Hippocampal formation (tissue), 2 donors: ENCODE measurements at places on chromosomes 3 and 15.

GRCh38 chr3:111864821-111865656 lies 6.0 kb downstream of the PHLDB2 start:
- DNase-seq = no peak

DNA sequence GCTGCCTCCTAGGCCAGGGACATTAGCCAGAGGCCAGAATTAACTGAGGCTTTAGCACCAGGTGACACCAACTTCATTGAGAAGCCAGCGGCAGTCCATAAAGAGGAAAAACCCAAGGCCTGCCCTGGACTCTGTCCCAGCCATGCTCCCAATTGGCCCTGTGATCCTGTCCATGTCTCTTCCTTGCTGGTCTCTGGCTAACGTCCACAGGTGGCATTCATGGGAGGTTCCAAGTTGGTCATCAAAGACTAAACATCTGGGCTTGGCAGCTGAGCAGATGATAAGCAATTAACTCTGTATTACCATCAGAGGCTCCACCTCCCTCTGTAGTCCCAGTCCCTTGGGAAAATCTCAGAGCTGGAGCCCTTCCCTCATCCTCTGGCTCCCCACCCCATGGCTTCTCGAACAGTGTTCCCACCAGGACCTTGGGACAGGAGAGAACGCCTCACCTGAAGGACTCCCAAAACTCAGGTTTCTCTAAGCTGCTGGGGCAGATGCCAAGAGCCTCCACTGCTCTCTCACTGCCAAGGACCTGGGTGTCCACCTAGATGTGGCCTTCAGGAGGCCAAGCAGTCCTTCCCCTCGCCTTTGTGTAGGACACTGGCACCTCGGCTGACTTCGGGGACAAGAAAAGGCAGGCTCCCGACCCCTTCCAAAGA lies 40.4 kb downstream of the GOLGA6A start:
- no peak for DNase-seq

DNA sequence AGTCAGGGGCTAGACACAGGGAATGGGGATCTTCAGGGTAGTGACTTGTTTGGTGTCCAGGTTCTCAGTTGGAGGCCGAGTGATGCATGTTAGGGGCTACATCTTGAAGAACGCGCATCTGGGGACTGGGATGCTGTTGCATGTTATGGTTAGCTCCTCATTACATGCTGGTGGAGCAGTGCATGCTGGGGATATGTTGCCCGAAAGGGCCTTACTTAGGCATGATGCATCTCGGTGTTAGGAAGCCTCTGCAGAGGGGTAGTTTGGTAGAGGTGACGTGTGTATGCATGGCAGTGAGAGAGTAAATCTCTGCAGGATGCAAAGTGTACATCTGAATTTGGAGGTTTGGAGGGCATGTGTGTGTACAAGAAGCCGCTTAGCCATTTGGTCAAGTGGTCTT lies 2.4 kb downstream of the EIF4G1 start:
- DNase-seq = no peak

GRCh38 chr15:45829336-45830153 lies 194.7 kb downstream of the SQOR start:
- DNase-seq = no peak

- no peak for DNase-seq
Measured at GRCh38 chr3:102069211-102069662, 219.9 kb downstream of the NFKBIZ start.

- DNase-seq = no peak
Measured at GRCh38 chr3:81080608-81081007, 680.8 kb downstream of the GBE1 start.

GRCh38 chr3:171772427-171773056 lies 37.7 kb downstream of the PLD1 start:
- DNase-seq = peak; percentile 87

DNA sequence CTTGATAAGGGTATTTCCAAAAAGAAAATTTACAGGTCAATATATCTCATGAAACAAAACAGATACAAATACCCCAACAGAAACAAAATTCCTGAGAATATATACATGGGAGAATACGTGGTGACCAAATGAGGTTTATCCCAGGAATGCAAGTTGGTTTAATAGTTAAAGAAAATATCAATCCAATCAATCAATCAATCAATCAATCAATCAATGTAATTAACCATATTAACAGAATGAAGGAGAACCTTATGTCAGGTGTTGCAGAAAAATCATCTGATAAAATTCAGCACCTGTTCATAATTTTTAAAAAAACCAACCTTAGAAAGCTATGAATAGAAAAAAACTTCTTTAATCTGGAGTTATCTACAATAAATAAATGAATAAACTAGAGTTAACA lies 35.9 kb downstream of the ITGA11 start:
- no peak for DNase-seq

GRCh38 chr3:148360051-148360450 lies 337.7 kb upstream of the AGTR1 start:
- no peak for DNase-seq

GRCh38 chr3:38283810-38284755 lies 2.0 kb downstream of the SLC22A14 start:
- no peak for DNase-seq

GRCh38 chr3:14377838-14378169 lies 24.6 kb upstream of the SLC6A6 start:
- no peak for DNase-seq

- no peak for DNase-seq
Measured at GRCh38 chr3:17320266-17320665, 422.2 kb downstream of the TBC1D5 start.

DNA sequence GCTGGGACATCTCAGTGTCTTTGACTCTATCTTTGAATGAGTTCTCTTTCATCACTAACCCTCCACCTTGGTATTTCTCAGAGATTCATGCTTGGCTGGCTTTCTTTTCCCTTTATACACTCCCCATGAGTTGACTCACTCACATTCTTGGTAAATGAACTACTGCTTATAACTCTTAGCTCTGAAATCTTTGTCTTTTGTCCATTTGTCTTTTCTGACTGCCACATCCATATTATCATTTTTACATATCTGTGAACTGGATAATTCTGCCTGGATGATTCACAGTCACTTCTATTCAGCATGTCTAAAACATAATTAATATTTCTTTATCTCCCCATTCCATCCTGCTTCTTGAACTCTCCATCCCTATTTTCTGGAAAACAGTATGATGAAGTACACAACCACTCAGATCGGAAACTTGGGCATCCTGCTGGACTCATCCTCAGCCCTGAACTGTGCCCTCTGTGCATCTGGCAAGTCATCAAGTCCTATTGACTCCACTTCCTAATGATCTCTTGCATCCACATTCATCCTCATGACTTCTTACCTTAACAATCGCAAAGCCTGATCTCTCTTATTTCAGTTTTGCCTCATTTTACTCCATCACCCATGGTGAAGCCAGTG lies 66.9 kb downstream of the KCNAB1 start:
- DNase-seq = no peak

- DNase-seq = no peak
Measured at GRCh38 chr3:12707449-12707848, 43.5 kb upstream of the RAF1 start.

DNA sequence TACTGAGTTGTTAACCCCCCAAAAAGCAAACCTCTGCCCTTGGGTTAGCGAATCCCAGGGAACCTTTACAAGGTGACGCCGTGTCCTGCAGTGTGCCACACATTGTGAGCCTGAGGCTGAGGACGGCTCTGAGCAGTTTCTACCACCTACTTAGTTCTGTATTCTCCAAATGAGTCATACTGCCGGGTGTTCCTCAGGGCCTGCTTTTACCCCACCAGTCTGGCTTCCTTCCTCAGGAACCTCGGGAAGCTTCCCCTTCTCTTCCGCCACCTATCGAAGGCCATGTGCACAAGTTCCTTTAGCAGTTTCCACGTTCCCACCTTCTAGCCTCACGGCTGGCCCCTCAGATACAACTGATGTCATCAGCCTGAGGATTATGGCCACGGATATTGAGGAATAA lies 384.0 kb upstream of the TPM1 start:
- DNase-seq = peak; percentile 35

GRCh38 chr15:80386151-80386550 lies 18.0 kb upstream of the ARNT2 start:
- DNase-seq = no peak

DNA sequence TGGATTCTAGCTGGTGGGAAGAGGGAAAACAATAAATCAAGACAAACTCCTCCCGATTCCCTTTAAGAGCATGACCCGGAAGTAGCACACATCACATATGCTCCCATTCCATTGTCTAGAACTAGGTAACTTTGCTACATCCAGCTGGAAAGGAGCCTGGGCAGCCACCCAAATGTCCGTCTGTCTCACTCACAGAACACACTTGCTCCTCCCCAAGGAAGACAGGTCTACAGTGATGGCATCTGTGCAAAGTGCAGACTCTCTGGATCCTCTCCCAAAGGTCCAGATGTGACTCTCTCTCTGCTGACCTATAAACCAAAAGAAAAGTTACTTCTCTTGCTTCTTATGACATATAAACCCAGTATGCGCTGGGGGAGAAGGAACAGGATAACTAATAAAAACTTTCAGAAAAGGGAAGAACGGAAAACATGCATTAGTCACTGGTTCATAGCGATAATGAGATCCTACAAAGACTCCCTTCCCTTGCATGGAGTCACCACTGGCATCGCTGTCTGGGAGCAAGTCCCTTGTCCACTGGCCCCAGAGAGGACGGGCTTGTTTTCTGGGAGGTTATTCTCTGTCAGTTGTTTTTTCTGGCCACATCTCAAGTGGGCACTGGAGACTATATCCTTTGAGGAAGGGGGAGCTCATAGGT lies 29.8 kb upstream of the EPHB3 start:
- DNase-seq = no peak

DNA sequence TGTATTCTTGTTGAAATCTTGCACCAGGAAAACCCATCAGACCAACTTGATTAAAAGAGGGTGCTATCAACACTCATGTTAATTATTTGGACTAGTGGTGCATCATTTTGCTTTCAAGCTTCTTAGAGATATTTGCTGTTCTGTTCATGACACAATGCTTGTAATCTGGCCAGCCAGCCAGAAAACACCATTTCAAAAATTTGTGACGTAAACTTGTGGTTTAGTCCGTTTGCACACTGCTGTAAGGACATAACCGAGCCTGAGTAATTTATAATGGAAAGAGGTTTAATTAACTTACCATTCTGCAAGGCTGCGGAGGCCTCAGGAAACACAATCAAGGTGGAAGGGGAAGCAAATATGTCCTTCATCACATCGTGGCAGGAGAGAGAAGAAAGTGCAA lies 374.3 kb upstream of the TGFBR2 start:
- no peak for DNase-seq

- DNase-seq = no peak
Measured at GRCh38 chr3:123104550-123104949, 37.7 kb downstream of the PDIA5 start.

- no peak for DNase-seq
Measured at GRCh38 chr15:94400526-94401298, 169.4 kb downstream of the MCTP2 start.

- DNase-seq = no peak
Measured at GRCh38 chr3:161770484-161771386, 274.1 kb downstream of the OTOL1 start.

- no peak for DNase-seq
Measured at GRCh38 chr15:88144921-88145653, 111.5 kb downstream of the NTRK3 start.

DNA sequence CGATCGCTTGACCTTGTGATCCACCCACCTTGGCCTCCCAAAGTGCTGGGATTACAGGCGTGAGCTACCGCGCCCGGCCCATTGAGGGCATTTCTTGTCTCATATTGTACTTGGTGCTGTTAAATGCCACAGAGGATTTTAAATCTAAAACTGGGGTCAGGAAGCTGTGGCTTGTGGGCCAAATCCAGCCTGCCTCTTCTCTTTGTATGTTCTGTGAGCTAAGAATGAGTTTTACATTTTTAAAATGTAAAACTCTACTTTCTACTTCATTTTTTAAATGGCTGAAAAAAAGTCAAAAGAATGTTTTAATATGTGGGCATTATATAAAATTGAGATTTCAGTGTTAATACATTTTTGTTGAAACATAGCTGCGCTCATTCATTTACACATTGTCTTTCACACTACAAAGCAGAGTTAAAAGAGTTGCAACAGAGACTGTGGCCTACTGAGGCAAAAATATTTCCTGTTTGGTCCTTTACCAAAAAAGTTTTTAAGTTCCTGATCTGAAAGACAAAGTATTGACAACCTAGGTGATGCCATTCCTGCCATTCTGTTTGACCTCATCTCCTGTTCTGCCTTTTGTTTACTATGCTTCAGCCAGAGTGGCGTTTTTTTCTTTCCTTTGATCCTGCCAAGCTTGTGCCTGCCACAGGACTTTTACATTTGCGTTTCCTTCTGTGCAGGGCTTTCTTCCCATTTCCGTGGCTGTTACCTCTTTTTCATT lies 50.4 kb downstream of the PDCD6IP start:
- no peak for DNase-seq

DNA sequence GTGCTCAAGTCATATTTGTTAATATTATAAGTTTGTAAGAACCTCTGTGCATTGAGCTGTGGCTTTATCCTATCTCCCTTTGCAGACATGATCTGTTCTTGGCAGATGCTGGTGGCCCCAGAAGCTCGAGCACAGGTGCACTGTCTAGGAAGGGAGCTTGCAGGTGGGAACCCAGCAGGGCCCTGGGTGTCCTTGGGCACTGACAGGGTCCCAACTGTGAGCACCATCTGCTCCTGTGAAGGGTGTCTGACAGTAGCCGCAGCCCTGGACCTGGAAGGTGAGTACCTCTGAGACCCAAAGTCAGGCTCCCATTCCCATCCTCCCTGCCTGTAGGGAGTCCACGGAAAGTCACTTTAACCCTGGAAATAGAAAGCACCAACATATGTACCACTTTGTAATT lies 2.4 kb upstream of the REC114 start:
- DNase-seq = no peak

DNA sequence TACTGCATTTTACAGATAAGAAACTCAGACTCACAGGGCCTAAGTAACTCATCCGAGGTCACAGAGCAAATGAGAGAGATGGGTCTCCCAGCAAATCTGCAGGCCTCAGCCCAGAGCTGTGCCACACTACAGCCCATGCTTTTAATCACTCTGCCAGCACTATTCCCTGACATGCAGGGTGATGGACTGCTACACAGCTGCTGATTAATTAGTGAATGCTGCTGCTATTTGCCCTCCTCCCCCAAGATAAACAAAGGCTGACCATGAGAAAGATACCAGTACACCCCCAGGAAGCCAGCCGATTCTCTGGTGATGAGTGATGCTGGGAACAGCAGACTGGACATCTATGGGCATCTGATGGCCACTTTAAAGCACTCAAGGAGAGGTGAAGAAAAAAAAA lies 39.3 kb downstream of the RFTN1 start:
- no peak for DNase-seq

- no peak for DNase-seq
Measured at GRCh38 chr3:38597502-38598060, 51.9 kb downstream of the SCN5A start.

DNA sequence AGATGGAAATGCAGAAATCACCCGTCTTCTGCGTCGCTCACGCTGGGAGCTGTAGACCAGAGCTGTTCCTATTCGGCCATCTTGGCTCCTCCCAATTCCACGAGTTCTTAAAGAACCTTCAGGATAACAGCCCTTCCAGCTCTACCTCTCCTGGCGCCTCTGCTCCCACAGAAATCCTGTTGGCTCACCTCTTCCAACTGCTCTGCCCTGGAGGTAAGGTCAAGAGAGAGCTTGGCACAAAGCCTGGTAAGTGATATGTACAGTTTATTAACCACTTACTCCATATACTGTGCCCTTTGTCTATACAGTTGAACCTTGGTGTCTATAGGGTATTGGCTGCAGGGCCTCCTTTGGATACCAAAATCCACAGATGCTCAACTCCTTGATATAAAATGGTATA lies 17.8 kb upstream of the FGF12 start:
- no peak for DNase-seq

GRCh38 chr15:35166730-35167359 lies 81.8 kb upstream of the NANOGP8 start:
- no peak for DNase-seq
